Chondrocyte (in vitro differentiated cells): ENCODE measurements at places on chromosomes 16 and 17. TPM values are rescaled to one million over a fixed set of nuclear protein-coding genes. Genes with fewer than 3 reads are reported as not detected.

Gene WNK4
- total RNA-seq: 0.26 to 0.32 TPM in 2 of 3 replicates, not detected in the other

DNA sequence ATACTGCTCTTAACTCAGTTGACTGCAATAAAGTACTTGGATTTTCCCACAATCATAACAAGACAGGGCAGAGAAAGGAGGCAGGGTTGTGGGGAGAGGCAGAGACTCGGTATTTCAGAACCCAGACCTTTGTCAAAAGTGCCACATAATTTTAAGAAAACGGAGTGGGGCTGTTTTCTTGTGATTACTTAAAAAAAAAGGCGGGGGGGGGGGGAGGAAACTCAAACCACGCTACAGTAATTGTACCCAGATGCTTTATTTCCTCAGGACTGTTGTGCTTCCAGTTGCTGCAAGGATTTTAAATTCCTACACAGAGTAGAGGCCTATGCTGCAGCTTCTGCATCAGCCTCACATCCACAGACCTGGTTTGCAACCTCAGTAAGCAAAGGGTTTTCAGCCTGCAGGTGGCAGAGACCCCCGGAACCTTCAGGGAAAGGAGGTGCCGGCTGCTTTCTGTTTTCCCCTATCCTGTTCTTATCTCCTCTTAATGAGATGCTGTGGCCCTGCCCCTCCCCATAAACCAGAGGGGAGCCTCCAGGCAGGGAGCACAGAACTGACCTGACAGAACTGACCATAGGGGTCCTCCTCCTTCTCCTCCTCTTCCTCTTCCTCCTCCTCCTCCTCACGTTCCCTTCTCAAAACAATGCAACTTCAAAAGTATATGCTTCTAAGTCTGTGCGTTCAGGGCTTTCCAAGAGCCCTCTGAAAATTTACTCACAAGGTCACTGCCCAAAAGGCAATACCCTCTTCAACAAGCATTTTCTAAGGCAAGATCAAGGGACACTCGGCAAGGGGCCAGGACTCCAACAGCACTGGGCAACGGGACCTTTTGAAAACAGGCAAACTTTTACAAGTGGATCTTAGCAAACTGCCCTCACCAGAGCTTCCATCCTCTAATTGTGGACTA is 7.5 kb downstream of the AXIN2 start:
- DNase-seq: peak; percentile 11

- DNase-seq: no peak
These were observed 134.8 kb downstream of the HS3ST2 start for GRCh38 chr16:22948603-22949368.

- DNase-seq: no peak
These were observed 23.2 kb downstream of the IL4R start for GRCh38 chr16:27337024-27337423.

GRCh38 chr17:82188001-82188961 is 24.4 kb downstream of the CCDC57 start:
- DNase-seq: no peak

GRCh38 chr17:49985310-49985990 is 9.6 kb downstream of the DLX3 start:
- DNase-seq: peak; percentile 46

DNA sequence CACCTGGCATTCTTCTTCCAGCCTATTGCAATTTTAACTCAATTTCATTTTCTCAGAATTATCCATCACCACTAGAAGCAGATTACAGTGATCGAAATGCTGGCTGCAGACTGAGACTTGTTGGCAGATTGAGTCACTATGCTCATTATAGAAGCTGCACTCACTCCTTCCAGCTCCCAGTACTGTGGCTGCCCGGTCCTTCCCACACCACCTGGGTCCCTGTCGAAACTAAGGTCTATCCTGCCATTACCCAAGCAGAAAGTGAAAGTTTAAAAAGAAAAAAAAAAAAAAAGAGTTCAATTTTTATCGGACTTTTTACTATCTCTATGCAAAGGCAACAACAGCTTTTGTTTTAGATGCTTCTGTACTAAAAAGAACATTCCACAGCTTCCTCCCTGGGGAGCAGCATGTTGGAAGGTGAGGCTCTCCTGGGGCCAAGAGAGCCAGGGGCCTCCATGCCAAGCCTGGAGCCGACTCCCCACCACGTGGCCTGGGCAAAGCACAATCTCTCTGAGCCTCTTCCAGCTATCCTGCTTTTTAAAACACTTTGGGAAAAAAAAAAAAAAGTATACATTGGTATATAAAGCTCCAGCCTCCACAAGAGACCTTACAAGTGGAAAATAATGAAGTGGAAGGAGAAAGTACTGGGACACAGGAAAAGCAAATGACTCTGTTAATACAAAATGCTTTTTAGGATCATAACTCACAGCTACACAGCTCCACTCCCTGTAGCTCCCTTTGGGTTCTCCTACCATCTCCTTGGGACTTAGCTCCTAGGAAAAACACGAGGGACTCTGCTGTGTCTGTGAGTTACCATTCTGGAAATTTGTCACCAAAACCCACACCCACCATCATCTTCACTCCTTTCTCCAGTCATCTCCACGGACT is 77.8 kb downstream of the USP31 start:
- DNase-seq: no peak

- DNase-seq: no peak
These were observed 3.8 kb upstream of the DBNDD1 start for GRCh38 chr16:90023078-90023447.

DNA sequence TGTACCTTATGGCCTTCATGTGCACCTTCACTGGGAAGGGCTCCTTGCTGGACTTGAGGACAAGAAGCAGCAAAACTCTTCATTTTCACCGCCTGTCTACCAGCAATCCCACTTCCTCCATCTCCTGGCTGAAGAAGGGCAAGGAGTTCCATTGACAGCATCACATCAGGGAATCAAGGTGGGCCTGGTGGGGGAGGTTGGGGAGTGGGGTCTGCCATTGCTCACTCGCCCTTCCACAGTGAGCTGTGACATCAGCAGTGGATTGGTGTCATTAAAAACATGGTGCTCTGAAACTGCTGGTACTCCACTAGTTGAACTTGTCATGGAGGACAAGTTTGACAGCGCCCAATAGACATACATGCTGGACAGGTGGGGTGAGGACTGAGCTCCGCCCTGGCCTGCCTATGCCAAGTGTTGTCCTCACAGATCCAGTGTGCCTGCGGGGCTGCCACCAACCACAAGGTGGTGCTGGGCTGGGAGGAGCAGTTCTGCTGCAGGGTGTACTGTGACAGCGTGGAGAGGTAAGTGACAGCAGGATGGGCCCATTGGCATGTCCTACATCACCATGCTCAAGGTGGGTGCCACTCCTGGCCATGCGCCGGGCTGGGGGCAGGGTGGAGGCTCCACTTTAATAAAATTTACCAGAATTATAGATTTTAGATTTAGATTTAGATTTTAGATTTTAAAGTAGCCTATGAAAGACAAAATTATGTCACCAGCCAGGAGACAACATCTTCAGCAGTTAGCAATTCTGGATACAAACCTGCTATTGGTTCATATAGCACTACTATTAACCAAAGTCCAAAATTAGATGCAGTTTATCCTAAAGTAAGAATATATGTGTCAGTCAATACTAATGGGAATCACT is 1729.1 kb downstream of the TP53TG3F start:
- DNase-seq: peak; percentile 81

Gene DBF4B
- total RNA-seq: 4.8 to 7.2 TPM (median 5.5 TPM) in 3 replicates

DNA sequence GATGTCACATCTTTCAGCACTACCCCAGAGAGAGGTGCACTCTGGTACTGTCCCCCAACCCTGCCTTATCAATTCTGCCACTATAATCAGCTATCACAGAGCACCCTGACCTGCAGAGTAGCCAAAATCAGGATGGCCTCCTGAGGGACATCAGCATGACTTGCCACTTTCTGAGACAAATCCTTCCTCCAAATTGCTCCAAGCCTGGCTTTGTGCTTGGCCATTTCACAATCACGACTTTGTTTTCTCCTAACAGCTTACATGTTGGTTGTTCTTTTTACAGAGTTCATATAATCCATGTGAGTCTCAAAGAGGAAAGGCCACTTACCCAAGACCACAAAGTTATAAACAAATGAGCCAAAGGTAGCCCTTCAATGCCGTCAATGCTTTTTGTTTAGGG is 449.0 kb upstream of the CDH5 start:
- DNase-seq: no peak

GRCh38 chr17:15249487-15249886 is 15.6 kb downstream of the PMP22 start:
- DNase-seq: no peak

GRCh38 chr16:57500578-57501111 is 14.4 kb upstream of the DOK4 start:
- DNase-seq: no peak

DNA sequence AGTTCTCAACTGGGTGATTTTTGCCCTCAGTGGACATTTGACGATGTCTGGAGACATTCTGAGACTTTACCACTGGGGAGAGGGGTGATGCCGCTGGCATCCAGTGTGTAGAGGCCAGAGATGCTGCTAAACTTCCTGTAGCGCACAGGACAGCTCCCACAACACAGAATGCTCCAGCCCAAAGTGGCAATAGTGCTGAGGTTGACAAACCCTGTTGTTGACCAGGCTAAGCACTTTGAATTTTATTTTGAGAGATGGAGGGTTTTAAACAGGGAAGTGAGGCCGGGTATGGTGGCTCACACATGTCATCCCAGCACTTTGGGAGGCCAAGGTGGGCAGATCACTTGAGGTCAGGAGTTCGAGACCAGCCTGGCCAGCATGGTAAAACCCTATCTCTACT is 44.0 kb downstream of the SYT17 start:
- no peak for DNase-seq

Gene SLFN12L
- total RNA-seq: not detected in 3 replicates

GRCh38 chr16:10245002-10245401 is 62.8 kb upstream of the GRIN2A start:
- no peak for DNase-seq

DNA sequence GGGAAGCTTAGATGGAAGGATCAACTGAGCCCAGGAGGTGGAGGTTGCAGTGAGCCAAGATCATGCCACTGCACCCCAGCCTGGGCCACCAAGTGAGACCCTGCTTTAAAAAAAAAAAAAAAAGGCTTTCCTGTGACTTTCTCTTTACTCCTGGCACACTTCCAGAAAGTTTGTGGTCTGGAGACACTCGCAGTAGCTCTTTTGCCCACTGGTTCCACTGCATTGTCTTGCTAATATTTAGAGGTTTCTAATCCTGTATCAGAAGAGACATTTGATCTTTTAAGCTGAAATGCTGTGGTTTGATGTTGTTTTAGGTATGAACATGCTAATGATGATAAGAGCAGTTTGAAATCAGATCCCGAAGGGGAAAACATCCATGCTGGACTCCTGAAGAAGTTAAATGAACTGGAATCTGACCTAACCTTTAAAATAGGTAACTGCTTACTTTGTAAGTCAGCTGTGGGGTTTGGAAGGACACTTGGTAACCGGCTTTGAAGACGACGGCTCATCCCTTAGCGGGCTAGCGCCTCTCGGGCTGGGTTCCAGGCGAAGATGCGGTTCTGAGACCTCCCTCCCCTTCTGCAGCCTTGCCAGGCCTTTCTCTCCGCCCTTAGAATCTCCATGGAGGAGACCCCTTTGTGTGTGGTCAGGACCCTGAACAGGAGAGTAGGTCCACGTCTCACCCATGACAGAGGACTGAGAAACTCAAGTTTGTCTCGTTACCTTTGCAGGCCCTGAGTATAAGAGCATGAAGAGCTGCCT is 23.1 kb downstream of the NTAN1 start:
- no peak for DNase-seq

Gene TMEM235
- not detected in 3 replicates for total RNA-seq

GRCh38 chr16:1575578-1575977 is 36.3 kb downstream of the IFT140 start:
- DNase-seq: no peak

DNA sequence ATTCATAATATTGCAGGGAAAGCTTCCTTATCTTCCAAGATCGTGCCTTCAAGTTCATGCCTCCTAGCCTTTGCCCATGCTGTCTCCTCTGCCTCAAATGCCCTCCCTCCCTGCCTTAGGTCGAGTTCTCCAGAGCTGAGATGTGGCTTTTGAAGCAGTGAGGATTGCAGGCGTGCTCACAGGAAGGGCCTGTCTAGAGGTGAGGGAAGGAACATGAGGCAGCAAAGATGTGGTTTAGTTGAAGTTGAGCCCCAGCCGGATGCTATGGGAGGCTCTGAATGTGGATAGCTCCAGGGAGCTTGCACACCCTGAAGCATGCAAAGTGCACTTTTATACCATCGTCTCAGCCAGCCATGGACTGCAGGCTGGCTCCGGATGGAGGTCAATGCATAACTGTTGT is 754.6 kb upstream of the EEF2KMT start:
- DNase-seq: no peak

Gene HSPB9
- total RNA-seq: not detected in 3 replicates

DNA sequence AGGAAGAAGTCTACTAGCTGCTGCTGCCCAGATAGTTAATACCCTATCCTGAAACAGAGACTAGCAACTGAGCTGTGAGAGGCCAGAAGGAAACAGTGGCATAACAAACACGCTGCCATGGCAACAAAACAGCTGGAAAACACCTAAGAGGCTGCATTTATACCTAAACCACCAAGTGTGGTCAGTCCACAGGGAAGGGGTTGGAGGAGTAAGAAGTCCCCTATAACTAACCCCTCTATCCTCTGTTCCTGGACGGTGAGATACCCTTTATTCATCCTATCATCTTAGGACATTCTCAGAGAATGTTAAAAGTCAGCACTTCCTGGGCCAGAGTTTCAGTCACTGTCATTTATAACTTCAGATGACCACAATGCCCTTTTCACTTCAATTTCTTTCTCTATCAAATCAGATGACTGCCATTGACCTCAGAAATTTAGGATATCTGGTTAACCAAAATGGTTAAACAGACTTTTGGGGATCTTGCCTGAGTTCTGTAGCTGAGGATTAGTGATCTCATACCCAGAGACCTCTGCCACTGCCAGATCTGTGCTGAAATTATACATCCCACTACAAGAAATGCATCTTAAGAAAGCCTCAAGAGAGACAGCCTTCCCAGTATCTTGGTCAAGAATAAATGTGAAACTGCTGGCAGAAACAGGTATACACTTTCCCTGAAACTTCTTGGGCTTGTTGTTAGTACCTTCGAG is 36.2 kb downstream of the STH start:
- no peak for DNase-seq

Gene STH
- not detected in 3 replicates for total RNA-seq

DNA sequence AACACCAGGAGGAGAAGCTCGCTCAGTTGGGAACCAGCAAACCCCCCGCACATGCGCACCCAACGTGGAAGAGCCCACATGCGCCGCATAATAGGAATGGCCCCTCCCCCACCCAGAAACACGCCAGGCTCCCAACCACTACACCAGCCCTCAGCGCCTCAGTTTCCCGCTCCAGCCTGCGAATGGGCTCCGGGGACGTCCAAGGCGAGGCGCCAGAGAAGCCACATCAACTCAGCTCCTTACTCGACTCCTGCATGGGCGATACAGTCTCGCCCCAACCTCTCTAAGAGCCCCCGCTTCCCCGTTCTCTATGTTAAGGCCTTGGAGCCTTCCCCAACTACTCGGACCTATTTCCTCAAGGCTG is 504 bp downstream of the SRSF1 start:
- DNase-seq: peak; percentile 93
